ENCODE measurements at places on chromosomes 4 and X.

DNA sequence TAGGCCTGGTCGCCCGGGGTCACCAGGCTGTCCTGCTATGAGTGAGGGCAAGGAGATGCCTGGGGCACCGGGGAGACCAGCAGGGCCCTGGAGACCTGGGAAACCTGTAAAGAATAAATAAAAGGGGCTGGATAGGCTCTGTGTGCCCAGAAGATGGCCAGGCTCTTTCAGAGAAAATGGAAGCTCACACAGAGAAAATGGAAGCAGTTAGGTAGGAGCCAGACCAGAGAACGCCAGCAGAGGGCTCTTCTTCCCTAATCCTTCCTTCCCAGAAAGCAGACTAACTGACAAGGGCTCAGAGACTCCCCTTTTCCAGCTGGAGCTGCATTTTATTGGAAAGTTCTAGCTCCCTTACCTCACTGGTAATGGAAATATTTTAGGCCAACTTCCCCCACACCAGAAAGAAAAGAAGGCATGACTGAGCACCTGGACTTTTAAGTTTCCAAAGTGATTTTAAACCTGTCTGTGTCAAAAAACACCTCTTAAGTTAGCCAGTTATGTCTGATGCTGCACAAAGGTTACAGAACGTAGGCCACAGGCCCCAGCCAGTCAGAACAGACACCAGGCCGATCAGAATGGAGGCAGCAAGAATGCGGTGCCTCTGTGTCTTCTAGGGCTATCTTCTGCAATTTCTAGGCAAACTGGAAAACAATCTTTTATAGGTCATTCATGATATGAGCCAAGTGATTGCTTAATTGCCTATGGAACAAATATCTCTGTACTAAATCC is 74.0 kb downstream of the ATG4A start:
- DNase-seq: peak; percentile 48

DNA sequence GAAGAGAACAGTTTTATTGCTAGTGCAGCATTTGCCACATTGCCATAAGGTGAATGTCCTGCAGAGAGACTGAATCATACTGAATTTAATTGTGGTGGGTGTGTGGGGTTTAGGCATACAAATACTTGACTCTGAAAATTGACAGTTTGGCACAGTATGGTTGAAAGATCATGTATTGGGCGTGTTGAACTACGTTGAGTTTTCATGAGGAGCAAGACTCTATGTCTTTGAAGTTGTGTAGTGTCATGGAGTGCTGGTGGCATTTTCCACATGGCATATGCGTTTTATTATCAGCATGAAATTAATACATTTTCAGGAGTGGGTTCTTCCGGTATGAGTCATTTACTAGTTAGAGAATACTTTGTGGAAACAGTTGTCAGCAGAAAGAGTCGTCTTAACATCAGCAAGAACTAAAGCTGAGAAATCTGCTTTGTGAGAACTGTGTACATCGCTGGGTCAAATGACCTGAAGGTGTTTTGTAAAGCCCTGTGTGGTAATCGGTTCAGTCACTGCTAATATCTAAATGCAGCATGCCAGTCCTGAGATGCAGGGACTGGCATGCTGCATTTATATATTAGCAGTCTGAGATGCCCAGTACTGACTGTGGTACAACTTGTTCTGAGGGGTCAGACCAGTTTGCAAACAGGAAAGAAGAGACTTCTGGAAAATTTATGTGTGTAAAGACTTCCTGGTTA is 50.3 kb downstream of the ARHGAP10 start:
- no peak for DNase-seq

DNA sequence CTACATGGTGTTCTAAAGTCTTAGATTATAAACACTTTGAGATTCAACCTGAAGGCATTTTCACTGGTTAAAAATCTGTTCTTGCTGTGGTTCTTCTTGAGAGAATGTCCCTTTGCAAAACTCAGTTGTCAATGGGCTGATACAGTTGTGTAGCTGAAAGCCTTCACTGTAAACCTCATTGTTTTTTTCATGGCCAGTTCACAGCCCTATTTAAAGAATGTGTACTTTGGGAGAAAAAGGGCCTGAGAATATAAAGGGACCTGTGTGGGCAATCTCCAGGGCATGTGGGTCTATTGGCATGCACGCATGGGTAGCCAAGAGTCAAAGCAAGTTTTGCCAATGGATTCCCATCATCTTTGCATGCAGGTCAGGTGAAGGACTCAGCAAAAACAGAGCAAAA is 7.8 kb upstream of the MAP7D3 start:
- no peak for DNase-seq

DNA sequence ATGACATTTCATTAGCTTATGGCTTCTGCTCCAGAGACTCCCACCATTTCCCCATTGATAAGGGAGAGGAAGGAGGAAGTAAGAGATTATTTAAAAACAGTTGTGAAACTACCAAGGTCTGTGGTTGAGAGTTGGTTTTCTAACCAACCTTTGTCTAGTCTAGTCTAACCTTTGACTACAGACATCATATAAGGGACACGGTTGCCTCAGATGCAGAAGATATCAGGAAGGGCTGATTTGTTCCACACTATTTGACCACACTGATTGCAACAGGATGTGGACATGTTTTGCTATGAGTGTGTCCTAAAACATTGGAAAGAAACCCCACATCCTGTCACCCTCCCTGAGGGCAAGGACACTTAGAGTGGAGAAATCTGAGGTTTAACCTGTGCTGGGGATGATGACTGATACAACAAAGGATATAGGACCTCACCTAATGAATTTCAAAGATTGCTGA is 53.0 kb downstream of the COQ2 start:
- no peak for DNase-seq

DNA sequence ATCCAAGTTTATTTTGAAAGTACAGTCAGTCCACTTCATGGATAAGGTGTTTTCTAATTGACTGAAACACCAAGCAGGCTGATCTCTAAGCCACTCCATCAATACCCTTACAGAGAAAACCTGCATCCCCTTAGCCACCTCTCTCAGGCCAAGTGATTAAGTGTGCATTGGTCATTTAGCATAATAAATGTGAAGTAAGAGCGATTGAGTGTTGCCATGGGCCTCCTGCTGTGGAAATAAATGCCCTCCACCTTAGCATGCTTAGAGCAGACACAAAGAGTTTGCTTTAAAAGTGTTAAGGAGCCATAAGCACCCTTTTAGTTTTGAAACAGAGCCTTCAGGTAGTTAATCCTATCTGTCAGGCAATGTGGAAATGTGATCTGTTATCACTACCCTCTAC is 386.5 kb downstream of the GPAT3 start:
- DNase-seq: no peak

Data from D341Med (cell line).